ENCODE measurements at places on chromosomes 5 and 9.

GRCh38 chr5:171867786-171868185 lies 82.2 kb downstream of the SMIM23 start:
- no peak for DNase-seq

GRCh38 chr9:92652461-92652860 lies 17.5 kb downstream of the IPPK start:
- no peak for DNase-seq

- DNase-seq, result no peak
Observed at GRCh38 chr5:24530906-24531305, 113.9 kb downstream of the CDH10 start.

- DNase-seq, result no peak
Observed at GRCh38 chr5:2699686-2700085, 51.8 kb downstream of the IRX2 start.

DNA sequence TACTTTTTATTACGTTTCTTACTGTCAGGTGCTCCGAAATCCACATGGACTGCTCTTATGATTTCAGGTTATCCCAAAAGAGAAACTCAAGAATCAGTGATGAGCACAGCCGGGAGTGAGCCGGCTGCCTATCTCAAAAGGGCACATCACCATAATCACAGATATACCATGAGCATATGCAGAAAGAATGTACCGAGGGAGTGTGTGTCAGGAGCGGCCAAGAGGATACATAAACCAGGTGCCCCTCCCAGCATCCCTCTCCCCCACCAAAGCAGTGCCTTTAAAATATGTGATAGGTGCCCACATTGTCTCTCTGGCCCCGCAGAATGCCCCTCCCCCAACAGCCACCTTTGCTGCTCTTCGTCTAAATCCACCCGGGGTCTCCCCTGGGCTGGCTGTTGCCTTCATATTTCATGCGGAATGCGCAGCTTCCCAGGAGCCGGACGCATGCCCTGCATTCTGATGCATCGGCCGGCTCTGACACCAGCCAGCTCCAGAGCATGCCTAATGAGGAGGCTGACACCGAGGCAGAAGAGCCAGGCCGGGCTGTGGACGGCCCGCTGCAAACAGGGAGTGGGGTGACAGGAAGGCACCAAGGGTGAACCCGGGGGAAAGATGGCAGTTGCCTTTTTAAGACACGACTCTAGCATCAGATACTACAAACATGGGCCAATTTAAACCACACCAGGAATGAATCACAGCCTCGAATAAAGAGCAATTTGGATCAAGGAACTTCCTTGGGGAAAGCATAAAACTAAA lies 652.3 kb downstream of the BNC2 start:
- DNase-seq, result no peak

GRCh38 chr9:16516891-16517290 lies 353.6 kb downstream of the BNC2 start:
- no peak for DNase-seq

Data from iPS DF 19.7 (cell line).